ENCODE measurements at places on chromosomes 2 and 18.

GRCh38 chr18:37846996-37847395 lies 281.4 kb upstream of the CELF4 start:
- no peak for DNase-seq

DNA sequence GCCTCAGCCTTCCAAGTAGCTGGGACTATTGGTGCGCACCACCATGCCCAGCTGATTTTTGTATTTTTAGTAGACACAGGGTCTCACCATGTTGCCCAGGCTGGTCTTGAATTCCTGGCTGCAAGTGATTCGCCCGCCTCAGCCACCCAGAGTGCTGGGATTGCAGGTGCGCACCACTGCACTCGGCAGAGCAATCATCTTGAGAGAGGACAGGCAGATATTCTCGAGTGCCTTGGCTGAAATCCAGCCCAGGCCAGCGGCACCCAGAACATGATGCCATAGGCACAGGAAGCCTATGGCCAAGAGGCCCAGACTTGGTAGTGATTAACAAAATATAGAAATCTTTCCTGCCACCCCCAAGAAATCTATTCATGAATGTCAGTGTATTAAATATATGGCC lies 58.0 kb upstream of the PEX13 start:
- DNase-seq = no peak

GRCh38 chr2:111219734-111220505 lies 99.2 kb downstream of the BCL2L11 start:
- no peak for DNase-seq

GRCh38 chr2:186101616-186102015 lies 363.0 kb downstream of the FSIP2 start:
- DNase-seq = no peak

GRCh38 chr2:105102963-105103421 lies 65.1 kb downstream of the MRPS9 start:
- DNase-seq = no peak

DNA sequence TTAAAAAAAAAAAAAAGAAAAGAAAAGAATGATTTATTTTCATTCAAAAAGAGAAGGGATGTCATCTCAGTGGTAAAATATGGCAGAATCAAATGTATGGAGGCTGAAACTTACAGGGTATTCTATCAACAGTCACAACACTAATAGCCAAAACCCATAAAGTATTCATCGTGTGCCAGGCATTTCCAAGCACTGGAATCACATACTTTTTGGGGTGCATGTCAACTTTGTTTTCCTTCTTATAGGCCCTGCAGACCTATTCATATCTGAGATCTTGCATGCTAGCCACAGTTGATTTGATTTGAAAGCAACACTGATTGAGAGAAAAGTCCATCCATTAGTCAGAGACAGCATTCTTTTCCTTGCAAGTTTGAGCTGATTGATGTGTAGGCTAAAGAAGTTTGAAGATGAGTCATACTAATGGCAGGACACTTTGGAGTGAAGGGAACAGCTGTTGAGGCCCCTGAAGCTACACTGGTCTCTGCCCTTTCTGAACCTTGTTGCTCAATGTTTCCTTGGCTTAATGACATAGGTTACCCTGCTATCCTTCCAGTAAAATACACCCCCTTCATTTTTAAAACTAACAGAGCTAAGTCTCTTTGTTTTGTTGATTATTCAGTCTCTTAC lies 22.0 kb downstream of the KATNAL2 start:
- DNase-seq = no peak

- no peak for DNase-seq
Observed at GRCh38 chr2:177622521-177622920, 229.9 kb downstream of the AGPS start.

DNA sequence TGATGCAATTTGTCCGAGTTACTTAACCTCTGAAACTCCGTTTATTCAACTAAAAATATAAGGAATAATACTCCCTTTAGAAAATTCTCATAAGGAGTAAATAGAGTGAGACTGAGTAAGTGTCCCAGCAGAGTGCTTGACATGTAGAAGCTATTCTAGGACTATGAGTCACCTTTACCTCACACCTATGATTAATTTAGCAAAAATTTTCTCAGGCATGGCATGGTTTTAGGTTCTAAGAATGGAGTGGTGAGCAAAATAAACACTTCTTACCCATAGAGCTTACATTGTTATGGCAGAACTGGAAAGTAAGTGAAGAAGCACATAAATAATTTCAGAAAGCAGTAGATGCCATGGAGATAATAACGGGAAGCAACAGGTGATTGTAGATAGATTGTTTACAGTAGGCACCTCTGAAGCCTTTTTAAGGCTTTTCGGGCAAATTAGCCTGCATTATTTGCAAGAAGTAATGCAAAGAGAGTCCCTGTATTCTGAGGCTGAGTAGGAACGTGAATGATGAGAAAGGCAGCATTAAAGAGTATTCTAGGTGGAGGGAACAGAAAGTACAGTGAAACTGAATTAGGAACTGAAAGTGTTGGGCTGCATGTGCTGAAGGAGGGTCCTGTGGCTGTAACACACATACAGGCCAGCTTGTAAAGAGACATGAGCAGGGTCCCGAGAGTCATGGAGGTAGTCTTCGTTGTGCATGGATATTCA lies 209.2 kb downstream of the ZNF407 start:
- DNase-seq = no peak

DNA sequence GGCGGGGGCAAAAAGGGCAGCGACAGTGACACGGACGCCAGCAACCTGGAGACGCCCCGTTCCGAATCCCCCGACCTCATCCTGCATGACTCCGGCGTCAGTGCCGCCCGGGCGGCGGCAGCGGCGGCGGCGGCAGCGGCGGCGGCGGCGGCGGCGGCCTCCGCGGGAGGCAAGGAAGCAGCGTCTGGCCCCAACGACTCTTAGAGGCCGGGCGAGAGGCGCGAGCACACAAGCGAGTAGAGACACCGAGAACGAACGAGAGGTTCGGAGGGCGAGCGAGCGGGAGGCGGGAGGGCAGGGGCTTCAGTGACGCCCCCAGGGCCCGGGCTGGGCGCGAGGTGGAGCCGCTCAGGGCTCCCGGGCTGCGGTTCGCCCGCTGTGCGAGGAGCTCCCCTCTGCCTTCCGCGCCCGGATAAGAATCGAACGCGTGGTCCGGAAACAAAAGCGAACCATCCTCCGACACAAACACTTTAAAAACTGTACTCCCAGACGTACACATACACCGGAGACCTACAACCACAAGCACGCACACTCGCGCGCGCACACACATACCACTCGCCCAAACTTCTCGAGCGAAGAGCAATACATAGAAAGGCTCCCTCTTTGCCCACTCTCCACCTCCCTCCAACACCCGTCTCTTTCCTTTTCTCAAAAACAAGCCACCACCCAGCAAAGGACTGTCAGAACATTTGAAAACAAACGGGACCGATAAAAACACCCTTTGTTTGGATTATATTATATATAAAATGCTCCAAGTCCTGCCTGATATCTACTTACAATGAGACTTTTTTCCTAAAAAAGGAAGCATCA lies 2.8 kb downstream of the SP9 start:
- DNase-seq = no peak

GRCh38 chr2:173136599-173136998 lies 61.0 kb downstream of the MAP3K20 start:
- DNase-seq = no peak

- no peak for DNase-seq
Observed at GRCh38 chr2:109692013-109692743, 78.0 kb downstream of the SOWAHC start.

GRCh38 chr2:55102056-55102812 lies 52.0 kb upstream of the RTN4 start:
- no peak for DNase-seq

DNA sequence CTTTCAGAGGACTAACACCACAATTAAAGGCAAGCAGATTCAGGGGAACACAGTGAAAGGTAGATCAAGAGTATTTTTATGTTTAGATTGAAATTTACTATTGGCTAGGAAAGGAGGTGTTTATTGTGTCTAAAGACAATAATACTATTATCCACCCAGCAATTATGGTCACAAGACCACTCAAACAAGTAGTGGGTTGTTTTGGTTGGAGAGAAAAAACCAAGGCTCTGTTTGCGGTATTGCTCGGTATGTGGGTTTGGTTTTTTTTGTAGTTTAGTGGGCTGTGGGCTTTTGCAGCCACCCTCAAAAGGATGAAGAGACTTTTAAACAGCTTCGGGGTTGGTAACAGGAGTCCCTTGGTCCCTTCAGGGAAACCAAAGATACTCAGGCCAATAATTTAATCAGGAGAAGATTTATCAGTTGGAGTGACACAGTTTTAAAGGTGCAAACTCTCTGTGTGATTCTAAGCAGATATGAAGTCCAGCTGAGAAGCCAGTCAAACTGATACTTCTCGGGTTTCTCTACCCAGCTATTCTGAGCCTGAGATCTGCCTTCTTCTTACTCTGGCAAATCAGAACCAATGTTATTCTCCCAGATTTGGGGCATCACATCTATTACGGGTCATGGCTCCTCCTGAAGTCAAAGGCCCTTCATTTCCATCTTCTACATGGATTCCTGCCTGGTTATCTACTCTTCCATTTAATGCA lies 55.3 kb downstream of the DCC start:
- DNase-seq = no peak

DNA sequence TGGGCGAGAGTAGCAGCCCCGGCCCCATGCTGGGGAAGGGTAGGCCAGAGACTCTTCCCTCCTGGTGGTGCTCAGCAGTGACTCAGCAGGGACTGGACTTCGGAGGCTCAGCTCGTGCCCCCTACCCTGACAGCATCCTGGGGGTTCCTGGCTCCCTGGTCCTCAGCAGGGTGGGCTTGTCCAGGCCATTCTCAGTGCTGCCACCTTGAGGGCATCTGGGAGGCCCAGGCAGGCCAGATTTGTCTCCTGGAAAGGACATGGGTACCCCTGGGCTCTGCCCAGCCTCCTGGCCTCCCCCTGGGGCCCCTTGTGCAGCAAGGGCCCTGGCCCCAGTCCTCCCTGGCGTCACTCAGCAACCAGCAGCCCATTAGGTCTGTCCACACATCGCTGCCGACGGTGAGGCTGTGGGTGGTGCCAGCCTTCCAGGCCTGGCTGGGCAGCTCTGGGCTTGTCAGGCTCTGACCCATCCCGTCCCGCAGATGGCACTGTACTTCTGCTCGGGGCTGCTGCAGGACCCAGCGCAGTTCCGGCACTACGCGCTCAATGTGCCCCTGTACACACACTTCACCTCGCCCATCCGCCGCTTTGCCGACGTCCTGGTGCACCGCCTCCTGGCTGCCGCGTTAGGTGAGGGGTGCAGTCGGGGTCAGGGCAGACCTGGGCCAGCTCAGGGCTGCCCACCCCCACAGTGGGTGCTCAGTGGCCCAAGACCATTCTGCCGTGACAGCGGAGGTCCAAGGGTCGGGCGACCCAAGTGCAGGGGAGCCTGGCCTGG lies 45.0 kb upstream of the ALPP start:
- DNase-seq = no peak

GRCh38 chr2:1584691-1585485 lies 159.4 kb downstream of the PXDN start:
- DNase-seq = no peak

- DNase-seq = no peak
Observed at GRCh38 chr18:24679062-24679461, 218.6 kb downstream of the HRH4 start.

DNA sequence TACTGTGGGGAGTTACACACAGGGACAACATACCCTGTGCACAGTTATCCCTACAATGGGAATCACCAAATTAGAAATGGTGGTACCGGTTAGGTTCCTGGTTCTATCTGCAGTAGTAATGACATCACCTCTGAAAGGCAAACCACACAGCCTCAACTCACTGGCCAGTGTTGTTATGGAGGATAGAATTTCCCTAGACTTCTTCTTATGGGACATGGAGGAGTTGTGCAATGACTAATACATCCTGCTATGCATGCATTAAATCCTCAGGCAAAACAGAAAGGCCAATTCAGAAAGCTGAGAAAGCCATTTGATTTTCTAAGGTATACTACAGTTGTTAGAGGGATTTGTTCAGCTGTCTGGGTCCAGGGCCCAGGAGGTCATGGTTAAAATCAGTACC lies 439.3 kb downstream of the TMX3 start:
- no peak for DNase-seq

GRCh38 chr18:62066102-62066818 lies 120.6 kb downstream of the PIGN start:
- no peak for DNase-seq

GRCh38 chr18:63301434-63301833 lies 18.1 kb downstream of the BCL2 start:
- DNase-seq = no peak

- DNase-seq = no peak
Observed at GRCh38 chr2:219630770-219631405, 3.5 kb downstream of the SLC4A3 start.

DNA sequence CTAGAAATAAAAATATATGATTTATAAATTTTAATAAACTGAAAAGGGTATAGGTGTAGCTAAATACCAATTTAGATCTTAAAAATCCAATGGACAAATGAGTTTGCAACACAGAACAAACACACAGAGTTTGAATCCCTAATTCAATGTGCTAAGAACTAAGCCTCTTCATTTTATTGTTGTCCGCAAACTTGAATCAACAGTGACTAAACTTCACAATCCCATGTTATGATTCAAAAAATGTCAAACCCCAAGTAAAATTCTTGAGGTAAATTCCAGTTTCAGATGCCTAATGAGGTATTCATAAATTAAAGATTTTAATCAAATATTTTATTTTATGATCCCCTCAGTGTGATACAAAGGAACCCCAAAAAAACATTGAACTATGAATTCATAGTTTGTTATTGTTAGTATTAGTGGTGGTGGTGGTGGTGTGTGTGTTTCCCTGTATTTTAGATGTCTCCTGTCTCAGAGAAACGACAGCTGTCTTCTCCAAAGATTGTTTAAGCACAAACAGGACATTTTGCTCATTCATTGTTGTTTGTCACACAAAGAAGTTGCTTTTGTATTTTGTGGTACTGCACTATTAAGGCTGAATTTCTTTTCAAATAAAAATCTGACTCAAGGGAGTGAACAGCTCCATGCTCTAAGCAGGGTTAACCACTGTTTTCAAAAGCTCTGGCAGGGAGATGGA lies 259.8 kb downstream of the OSR1 start:
- no peak for DNase-seq

GRCh38 chr18:49709347-49709690 lies 104.0 kb downstream of the ACAA2 start:
- no peak for DNase-seq

- DNase-seq = no peak
Observed at GRCh38 chr2:137228566-137228965, 463.2 kb downstream of the THSD7B start.

DNA sequence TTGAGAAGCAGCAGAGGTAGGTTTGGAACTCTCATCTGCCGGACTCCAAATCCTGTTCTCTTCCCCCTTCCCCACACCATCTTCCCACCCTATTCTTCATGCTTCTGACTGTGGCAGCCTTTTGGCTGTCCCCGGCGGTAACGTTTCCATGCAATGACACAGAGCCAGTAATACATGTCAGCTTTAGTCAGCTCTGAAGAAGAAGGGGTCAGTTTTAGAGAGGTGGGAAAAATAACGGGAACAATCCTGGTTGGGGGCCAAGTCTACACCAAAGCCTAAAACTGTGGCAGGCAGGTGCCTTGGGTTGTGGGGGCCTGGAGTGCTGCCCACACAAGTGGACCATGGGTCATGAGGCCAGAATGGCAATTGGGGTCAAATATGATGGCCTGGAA lies 106.8 kb downstream of the LPIN1 start:
- no peak for DNase-seq

Measured in stimulated activated CD8-positive, alpha-beta memory T cell treated with anti-CD3 and anti-CD28 coated beads, Interleukin-15, amount 100 ng/mL, for 1 hour (primary cell).